ENCODE measurements at places on chromosomes 5 and 9.

DNA sequence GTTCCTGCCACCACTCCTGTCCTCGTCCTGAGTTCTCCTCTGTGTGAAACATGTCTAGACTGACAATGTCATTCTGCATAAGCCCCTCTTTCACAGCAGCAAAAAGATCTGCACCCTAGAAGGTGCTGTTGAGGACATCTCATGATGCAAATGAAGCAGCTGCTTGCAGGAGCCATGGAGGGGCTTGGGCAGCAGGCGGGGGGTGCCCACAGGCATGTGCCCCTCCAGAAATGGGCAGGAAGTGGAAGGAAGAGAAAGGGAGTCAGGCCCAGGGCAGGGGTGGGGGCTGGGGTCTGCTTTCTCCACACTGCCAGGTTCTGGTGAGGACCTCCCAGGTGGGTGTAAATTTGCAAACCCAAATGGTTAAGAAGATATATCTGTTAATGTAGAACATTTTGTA, 54.5 kb upstream of the KCNMB1 start:
- DNase-seq, result no peak

DNA sequence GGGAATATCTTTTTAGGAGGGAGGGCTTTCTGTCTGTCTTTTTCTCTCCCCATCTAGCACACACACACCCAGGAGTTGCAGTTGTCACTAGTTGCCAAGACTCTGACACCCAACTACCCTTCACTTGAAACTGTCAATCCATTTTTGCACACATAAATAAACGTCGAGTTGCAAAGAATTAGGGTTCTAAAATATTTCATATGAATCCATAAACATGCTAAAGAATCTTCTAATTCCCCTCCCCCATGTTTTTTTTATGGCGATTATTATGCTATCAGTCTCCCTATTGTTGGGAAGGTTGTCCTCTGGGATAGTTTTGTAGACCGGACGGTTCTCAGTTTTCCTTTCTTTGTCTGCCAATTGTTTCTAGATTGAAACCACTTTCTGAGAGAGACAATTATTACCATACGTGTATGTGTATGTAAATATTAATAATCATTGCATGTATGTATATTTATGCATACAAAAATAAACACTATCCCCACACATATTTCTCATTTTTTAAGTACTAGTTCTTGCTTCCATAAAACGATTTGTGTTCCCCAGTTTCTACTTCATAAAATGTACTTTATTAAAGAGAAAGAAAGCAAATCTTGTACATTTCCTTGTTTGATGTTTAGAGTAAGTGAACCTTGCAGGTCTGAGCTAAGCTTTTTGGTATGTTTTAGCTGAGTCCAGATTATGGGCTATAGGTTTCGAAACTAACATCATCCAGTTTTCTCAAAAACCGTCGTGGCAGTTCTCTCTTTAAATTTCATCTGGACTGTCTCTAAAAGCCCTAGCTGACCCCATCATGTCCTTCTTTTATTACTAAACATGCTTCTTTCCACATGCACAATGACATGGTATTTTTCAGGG, 165.0 kb upstream of the MPDZ start:
- DNase-seq, result no peak

DNA sequence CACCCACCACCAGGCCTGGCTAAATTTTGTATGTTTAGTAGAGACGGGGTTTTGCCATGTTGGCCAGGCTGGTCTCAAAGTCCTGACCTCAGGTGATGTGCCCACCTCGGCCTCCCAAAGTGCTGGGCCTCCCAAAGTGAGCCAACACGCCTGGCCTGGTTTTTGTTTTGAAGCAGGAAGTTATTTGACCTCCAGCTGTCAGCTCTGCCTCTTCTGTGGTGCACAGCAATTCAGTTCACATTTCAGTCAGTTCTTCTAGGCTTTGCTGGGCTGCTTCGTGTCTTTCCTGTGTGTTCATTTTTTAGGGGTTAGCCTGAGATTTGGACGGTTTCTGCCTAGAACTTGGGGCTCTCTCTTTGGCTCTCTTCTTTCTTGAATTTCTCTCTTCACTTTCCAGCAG, 8.9 kb downstream of the LCN1 start:
- DNase-seq, result no peak

GRCh38 chr9:137326445-137327065, 24.5 kb upstream of the NRARP start:
- no peak for DNase-seq

- DNase-seq, result no peak
Measured at GRCh38 chr5:92963800-92964199, 617.2 kb downstream of the NR2F1-AS1 start.

- DNase-seq, result no peak
Measured at GRCh38 chr5:150589862-150590601, 50.4 kb upstream of the SYNPO start.

DNA sequence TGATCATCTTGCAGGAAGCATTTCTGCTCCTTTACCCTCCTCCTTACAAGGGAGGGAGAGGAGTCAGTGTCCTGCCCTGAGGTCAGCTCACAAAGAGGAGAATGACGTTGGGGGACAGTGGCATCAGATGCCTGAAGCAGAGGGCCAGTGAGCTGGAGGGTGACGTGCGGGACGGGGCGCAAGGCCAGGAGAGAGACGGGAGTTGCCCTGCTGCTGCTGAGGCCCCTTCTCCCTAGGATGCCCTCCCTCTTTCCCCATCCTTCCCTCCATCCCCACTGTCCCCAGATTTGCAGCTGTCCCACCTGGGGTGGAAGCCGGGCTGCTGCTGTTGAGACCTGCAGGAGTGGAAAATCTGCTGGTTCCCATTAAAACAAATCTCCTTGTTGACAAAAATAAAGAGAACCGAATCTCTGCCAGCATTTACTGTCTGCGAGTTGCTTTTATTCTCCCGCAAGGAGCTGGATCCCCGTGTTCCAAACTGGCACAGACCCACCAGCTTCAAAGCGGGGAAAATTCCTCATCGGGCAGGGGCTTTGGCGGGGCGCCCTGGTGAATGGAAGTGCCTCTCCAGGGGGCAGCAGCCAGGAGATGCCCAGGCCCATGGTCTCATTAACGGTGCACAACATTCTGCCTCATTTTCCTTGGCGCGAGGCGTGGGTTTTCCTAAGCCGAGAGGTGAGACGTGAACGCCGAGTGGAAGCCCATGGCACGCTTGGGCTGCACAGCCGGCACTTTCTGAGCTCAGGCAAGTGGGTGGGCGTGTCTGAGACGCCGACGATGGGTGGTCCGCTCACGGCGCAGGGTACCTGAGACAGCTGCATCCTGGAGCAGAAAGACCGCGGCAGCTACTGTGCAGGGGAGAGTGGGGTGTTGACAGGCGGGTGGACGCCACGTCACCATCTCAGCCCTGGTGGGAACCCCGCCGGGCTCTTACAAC, 13.9 kb upstream of the COL5A1 start:
- DNase-seq, result no peak

Measured in HT1080 (cell line).